B cell (primary cell): ENCODE measurements at places on chromosomes 12 and 14. TPM values are rescaled to one million over a fixed set of nuclear protein-coding genes. Genes with fewer than 3 reads are reported as not detected.

The PPP1R36 gene
- total RNA-seq: not detected in 2 replicates

The MYL2 gene
- 0.39 TPM in 1 of 2 replicates, not detected in the other for total RNA-seq

GRCh38 chr14:75343911-75344310 is 65.3 kb downstream of the FOS start:
- DNase-seq: no peak

GRCh38 chr12:38782359-38782758 is 123.0 kb downstream of the CPNE8 start:
- DNase-seq: no peak

DNA sequence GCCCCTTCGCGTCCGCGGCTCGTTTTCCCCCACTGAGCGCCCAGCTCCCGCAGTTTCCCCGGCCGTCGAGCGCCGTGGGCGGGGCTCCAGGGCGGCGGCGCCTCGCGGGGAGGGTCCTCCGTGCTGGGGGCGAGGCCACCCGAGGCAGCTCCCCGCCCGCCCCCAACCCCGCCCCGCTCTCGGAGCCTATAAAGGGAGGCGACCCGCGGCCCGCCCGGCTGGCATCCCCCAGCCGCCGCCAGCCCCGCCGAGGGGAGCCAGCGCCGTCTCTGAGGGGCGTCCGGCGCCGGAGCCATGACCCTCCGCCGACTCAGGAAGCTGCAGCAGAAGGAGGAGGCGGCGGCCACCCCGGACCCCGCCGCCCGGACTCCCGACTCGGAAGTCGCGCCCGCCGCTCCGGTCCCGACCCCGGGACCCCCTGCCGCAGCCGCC is at the start of gene TAMALIN:
TSS of gene TAMALIN (plus strand) at position 221 of the 432 bp plus-strand sequence. CDS start at position 295, 74 bp downstream.
- peak; percentile 93 for DNase-seq
